ENCODE measurements at places on chromosomes 7 and 10.
A peak's percentile ranks its signal among the peaks of the same experiment; 100 is the strongest.

DNA sequence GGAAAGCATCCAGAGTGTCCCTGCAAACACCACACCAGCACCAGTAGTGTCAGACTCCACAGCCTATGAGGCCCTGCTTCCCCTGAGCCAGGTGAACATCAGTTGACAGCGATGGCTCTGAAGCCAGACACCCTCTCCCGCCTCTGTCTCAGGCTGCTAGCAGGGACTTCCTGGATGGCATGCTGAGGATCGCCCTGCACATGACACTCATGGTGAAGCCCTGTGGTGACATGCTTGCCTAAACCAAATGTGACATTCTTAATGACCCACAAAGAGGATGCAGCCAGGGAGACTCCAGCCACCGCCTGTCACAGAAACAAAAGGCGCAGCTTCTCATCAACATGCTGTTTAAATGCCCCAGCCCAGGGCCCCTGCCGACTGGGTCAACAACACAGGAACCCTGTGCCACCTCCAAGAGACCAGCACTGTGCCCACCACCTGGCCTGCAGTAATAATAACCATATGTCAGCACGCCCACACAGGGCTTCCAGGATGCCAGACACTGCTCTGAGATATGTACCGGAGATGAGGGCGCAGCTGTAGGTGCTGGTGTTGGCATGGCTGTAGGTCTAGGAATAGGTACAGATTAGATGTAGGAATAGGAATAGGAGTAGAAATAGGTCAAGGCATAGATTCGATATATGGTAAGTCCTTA lies 81.3 kb downstream of the GRID1 start:
- peak; percentile 39 for DNase-seq

- peak; percentile 62 for DNase-seq
These were observed 134.4 kb downstream of the ITGA8 start for GRCh38 chr10:15585303-15585715.

DNA sequence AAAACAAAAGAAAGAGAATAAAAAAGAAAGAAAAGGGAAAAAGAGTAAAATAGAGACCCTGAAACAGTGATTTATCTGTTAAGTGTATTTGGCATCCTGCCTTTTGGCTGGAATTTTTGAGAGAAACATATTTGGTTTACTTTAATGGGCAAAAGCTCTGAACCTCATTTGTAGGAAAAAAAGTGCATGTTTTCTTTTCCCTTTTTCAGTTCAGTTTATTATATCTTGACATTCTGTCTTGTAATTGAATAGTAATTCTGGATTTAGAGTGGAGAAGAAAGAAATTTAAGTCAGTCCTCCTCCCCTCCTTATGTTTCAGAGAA lies 69.5 kb downstream of the ARID5B start:
- DNase-seq, result no peak

GRCh38 chr10:128161031-128161430 lies 34.8 kb upstream of the MKI67 start:
- DNase-seq, result no peak

DNA sequence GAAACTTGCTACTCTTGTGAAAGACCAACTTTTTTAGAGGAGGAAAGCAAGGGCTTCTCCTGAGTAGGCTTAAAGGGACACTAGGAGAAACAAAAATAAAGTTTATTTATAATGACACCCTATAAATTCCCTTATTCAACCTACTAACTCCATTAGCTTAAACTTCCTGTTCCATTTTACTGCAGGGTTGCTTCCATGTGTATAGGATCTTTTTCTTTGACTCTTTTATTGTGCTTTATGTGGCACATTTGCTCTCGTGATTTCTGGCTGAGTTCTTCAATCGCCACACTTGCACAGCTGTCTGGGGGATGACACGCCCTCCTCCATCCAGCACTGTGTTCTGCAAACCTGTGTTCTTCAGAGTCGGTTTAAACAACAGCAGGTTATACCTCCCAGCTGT lies 225.7 kb upstream of the NPVF start:
- no peak for DNase-seq

DNA sequence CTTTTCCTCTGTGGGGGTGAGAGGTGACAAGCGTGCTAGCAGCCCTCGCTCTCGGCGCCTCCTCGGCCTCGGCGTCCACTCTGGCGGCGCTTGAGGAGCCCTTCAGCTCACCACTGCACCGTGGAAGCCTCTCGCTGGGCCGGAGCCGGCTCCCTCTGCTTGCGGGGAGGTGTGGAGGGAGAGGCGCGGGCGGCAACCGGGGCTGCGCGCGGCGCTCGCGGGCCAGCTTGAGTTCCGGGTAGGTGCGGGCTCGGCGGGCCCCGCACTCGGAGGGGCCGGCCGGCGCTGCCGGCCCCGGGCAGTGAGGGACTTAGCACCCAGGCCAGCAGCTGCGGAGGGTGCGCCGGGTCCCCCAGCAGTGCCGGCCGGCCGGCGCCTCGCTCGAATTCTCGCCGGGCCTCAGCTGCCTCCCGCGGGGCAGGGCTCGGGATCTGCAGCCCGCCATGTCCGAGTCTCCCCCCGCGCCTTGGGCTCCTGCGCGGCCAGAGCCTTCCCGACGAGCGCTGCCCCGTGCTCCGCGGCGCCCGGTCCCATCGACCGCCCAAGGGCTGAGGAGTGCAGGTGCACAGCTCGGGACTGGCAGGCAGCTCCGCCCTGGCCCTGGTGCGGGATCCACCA lies 352.8 kb upstream of the PODXL start:
- DNase-seq, result no peak

GRCh38 chr10:132335189-132336063 lies 3.4 kb downstream of the LRRC27 start:
- DNase-seq, result peak; percentile 66

- DNase-seq, result no peak
These were observed 179.6 kb downstream of the SND1 start for GRCh38 chr7:127831318-127832219.

DNA sequence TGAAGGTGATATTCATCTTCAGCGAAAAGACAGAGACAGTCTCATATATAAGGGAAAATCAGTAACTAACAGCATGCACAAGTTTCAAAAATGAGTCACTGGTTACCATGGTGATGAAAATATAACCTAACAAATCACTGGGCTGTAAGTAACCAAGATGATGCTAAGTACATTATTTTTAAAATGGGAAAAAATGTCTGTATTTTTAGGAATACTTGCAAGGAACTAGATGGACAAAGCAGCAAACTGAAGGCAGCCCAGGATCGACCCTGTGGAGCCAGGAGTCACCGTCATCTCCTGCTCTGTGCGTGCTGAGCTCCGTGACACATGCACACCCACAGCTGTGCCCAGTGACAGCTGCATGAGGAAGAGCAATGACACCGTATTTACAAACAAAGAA lies 137.3 kb downstream of the ELMO1 start:
- no peak for DNase-seq

- no peak for DNase-seq
These were observed 234.4 kb downstream of the ARL4A start for GRCh38 chr7:12921751-12922345.

DNA sequence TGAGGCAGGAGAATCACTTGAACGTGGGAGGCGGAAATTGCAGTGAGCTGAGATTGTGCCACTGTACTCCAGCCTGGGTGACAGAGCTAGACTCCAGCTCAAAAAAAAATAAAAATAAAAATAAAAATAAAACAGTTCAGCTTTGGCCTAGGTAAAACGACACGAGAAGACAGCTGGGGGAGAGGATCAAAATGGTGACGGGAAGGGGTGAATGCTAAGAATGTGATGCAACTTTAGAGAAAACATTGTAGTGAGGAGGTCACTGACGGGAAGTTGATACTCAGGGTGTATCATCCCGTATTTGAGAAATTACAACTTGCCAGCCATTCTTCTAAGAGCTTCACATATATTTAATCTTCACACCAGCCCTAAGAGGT lies 1.1 kb downstream of the NDST2 start:
- DNase-seq, result no peak

- DNase-seq, result no peak
These were observed 30.9 kb downstream of the GIMAP8 start for GRCh38 chr7:150481186-150481920.

- DNase-seq, result no peak
These were observed 148.0 kb downstream of the NRCAM start for GRCh38 chr7:108308276-108308675.

GRCh38 chr7:33044401-33044718 lies 18.2 kb downstream of the NT5C3A start:
- no peak for DNase-seq

GRCh38 chr10:117736655-117737054 lies 194.1 kb downstream of the EMX2 start:
- no peak for DNase-seq

DNA sequence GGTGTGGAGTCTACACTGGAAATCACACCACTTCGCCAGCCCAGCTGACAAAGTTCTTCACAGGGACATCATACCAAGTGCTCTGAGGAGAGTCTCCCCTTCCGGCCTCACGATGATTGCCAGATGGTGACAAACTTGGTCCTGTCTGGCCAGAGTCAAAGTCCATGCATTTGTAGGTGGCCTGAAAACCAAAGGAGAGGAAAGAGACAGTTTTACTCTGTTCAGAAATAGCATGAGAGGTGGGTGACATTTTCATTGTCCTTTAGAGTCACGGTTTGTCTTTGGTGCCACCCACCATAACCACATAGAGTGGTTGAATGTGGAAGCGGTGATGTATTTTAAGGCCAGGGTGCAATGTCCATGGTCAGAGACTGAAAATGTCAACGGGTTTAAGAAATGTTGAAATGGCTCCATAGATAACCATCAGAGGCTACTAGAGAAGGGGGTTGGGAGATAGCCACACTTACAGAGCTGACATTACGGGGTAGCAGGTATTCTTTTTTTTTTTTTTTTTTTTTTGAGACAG lies 33.0 kb downstream of the BTBD16 start:
- DNase-seq, result no peak

DNA sequence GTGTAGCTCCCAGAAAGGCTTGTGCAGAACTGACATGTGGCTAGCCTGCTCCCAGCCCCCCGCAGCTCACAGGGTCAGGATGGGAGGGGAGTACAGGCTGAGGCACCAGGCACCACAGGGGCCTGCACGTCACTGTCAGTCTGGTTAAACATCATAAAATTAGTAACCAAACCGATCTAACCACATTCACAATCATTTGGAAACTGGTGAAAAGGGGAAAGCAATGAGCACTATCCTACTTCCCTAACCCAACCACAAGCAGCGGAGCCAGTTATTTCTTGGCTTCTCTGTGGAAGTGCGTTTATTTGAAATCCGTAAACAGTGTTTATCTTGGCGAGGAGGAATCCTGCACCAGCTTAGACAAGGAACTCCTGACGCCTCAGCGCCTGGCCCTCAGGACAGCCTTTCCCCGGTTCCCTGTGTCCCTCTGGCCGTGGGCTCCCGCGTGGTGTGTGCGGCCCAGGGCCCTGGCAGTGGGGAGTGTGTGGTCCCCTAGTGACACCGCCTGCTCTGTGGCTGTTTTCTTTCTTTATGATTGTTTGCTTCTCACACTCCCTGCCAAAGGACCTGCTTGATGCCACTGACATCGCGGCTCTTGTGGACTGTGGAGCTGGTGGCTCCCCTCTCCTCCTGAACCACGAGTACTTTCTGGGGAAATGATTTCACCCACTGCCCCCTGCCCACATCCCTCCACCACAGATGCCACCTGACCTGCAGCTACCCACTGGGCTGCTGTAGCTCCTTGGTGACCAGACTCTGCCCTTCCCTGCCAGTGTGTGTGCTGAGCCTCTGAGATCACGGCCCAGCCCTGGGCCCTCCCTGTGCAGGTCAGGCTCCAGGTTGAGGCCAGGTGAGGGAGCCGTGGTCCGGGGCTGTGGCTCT lies 38.0 kb downstream of the INPP5A start:
- peak; percentile 55 for DNase-seq

DNA sequence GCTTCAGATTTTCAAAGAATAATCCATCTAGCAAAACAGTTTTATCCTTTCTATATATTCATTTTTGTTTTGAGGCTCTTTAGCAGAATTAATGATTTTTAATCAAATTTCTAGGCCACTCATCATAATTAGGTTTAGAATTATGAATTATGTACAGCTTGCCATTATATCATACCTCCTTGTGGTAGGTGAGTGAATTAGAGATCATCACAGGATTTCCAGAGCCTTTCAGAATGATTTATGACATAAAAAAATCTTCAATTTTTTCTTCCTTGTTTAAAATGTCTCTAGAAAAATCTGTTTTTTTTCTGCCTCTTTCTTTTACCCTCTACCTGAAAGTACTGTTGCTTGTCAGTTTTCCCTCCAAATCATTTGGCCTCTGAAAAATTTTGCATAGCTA lies 433.3 kb downstream of the LRMDA start:
- DNase-seq, result no peak

Data from globus pallidus (tissue), 1 donor.